Activated naive CD4-positive, alpha-beta T cell treated with anti-CD3 and anti-CD28 coated beads, Interleukin-2, amount 50 U/mL, for 72 hours (primary cell): ENCODE measurements at places on chromosomes 2 and 18. TPM values are rescaled to one million over a fixed set of nuclear protein-coding genes. Genes with fewer than 3 reads are reported as not detected.

SERPINB7 gene
- total RNA-seq: not detected

COLEC11 gene
- not detected for total RNA-seq

ELMOD3 gene
- 30.1 TPM for total RNA-seq

SERPINB10 gene
- not detected for total RNA-seq

HOXD8 gene
- total RNA-seq: not detected

UGT1A9 gene
- total RNA-seq: not detected

REEP1 gene
- total RNA-seq: 0.45 TPM

PLB1 gene
- 0.39 TPM for total RNA-seq

SLC38A11 gene
- not detected for total RNA-seq

XDH gene
- total RNA-seq: not detected

DPP10 gene
- total RNA-seq: not detected

PDCD1 gene
- total RNA-seq: 22.5 TPM

B3GNT7 gene
- 0.43 TPM for total RNA-seq

RAB3GAP1 gene
- 18.8 TPM for total RNA-seq

PHOSPHO2 gene
- total RNA-seq: 1.4 TPM

CPO gene
- not detected for total RNA-seq

PSMA8 gene
- 0.45 TPM for total RNA-seq

UPP2 gene
- not detected for total RNA-seq

EGR4 gene
- 0.33 TPM for total RNA-seq

FBXO36 gene
- total RNA-seq: 1.3 TPM

KANSL1L gene
- 9.6 TPM for total RNA-seq

NYAP2 gene
- total RNA-seq: not detected

LINC00305 gene
- total RNA-seq: not detected

ACMSD gene
- total RNA-seq: not detected

ZAP70 gene
- 235 TPM for total RNA-seq

GDF7 gene
- not detected for total RNA-seq

FSHR gene
- total RNA-seq: not detected

GATA6 gene
- total RNA-seq: not detected

DRC1 gene
- not detected for total RNA-seq

ST8SIA5 gene
- not detected for total RNA-seq

IER3IP1 gene
- 9.7 TPM for total RNA-seq

STON1 gene
- total RNA-seq: 0.27 TPM

ZNF892 gene
- total RNA-seq: 3.9 TPM

CD207 gene
- total RNA-seq: not detected

GAREM1 gene
- total RNA-seq: not detected

ERMN gene
- total RNA-seq: 1.6 TPM

SLC9A4 gene
- 0.23 TPM for total RNA-seq

EPHA4 gene
- total RNA-seq: 5.2 TPM
